IMR-90 (cell line): ENCODE measurements at places on chromosomes 6 and 20. TPM values are rescaled to one million over a fixed set of nuclear protein-coding genes. Genes with fewer than 3 reads are reported as not detected.
A peak's percentile ranks its signal among the peaks of the same experiment; 100 is the strongest.

- DNase-seq = peak; percentile 89
These were observed 15.0 kb downstream of the ZNF217 start for GRCh38 chr20:53578492-53579222.

DNA sequence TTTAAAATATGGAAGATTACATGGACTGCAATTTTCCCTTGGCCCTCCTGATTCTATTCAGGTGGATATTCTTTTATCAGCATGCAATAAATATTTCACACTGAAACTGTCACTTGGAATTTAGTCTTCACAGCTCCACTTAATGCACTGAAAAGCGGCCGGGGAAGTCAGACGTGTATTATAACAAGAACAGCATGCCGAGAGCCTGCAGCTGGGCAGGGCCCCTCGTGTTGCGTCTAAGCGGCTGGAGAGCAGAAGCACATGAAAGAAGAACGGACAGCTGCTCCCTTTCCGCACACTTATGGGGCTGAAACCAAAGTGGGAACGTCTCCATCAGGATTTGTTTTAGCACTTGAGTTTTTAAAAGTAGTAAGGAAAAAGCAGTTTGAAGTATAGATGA lies 57.2 kb downstream of the LYRM4 start:
- DNase-seq = no peak

DNA sequence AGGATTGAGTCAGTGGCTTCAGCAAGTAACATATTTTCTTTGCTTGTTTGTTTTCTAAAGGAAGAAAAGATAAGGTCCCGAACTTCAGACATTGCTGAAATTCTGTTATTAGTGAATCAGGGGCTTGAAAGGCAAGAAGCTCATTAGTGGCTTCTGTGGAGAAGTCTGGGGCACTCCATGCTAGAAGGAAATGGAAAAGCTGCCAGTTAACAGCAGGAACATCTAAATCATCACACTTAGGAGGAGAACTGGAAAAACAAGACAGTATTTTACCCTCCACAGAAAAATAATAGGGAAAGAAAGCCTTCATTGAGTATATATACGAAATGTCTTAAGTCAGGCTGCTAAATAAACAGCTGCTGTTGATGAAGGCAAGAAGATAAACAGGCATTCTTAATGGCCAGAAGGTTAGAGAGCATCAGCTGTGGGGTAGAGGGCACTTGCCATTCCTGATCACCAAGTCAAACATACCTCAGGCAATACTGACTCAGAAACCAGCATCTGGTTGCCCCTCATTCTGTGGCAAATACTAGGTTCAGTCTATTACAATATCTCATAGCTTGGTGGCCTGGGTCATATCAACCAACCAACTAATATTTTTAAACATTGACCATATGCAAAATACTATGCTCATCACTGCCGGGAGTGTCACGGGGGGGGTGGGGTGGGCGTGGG lies 143.2 kb upstream of the TENT5A start:
- peak; percentile 88 for DNase-seq

DNA sequence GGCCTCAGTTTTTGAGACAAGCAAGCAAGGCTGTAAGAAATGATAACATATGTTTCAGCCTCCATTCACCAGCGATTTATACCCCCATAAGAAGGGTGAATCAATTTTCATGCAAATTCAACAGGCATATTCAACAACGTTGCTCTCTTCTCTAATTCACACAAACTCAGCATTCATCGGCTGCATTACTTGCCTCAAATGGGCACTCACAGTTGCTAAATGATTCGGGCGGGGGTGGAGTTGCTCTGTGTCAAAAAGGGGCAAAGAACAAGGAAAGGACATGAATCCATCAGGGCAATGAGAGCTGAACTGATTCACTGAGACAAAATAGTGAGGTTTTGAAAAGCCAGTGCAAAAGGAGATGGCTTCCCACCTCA lies 9.0 kb downstream of the MOXD1 start:
- no peak for DNase-seq

DNA sequence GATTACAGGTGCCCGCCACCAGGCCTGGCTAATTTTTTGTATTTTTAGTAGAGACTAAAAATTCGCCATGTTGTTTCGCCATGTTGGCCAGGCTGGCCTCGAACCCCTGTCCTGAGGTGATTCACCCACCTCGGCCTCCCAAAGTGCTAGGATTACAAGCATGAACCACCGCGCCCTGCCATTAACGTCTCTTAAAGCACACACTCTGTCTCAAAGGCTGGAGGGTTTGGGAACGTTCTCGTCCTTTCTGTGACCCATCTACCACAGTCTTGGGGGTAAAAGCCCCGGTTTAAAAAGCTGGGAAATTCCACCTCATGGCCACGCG lies 57.8 kb upstream of the ARID1B start:
- no peak for DNase-seq

GRCh38 chr6:143198312-143198711 lies 137.6 kb downstream of the AIG1 start:
- DNase-seq = no peak

DNA sequence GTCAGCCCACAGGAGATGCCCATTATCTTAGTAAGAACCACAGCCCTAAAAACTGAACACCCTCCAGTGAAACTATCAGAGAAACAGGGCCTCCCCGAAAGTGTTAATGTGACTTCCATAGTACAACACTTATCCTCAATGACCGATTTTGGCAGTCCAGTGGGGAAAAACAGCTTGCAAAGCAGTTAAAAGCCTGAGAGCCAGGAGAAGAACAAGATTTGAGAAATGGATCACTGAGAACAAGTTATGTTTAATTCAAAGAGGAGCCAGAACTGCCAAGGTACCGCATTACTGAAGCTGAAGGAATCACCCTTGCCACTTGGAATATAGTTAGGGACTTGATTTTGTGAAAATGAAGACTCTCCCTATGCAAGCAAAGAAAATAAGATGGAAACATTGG lies 236.9 kb downstream of the QKI start:
- no peak for DNase-seq

DNA sequence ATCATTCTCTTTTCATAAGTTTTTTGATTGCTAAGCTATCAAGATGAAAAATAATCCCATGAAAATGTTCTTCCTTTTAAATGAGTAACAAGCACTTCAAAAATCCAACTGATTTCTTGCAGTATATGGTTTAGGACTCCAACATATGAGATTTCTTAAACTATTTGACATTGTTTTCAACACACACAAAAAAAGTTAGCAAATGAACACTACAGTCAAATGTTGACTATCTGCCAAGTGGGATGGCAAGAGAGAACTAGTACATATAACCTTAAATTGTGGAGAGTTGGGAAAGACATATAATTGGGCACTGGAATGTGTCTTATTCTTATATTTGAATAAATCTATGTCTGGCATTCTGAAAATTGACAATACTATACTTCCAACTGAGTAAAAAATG lies 15.6 kb downstream of the COL21A1 start:
- DNase-seq = no peak

DNA sequence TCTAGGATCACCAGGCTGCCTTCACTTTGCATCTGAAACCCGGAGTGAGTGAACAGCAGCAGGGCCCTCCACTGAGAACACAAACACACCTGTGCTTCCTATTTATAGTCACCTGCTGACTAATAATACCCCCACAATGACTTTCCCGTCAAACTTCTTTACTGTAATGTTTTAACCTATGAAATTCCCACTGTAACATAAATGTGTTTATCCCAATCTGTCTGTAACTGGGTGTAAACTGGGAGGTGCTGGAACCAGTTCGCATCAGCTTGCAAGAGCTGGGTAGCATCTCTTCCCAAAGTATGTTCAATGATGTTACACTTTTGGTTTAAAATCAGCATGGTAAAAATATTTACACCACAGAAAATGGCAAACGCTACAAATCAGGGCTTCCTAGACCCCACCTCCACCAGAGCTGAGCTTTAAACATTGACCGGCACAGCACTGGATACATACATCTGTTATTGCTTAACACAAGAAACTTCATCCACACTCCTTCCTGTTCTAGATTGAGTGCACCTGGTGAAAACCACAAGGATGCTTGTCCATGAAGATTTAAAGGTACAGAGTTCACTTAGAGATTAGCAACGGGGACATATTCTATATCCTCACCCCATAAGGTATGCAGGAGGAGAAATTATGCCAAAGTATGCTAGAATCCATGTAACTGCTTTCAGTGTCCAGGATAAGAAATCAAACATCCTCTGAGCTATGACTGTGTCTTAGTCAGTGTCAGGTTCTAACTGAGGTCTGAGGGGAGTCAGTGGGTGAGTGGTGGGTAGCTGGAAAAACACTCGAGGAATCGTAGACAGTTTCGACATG lies 79.0 kb downstream of the ALDH8A1 start:
- peak; percentile 77 for DNase-seq

GRCh38 chr20:33933469-33933909 lies 60.2 kb upstream of the RALY start:
- peak; percentile 55 for DNase-seq

The BFSP1 gene
- total RNA-seq = 1.9 and 2.0 TPM in 2 replicates
